ENCODE measurements at places on chromosomes 4 and X.

GRCh38 chr4:88803600-88804096, 106.0 kb upstream of the NAP1L5 start:
- DNase-seq = peak; percentile 56

DNA sequence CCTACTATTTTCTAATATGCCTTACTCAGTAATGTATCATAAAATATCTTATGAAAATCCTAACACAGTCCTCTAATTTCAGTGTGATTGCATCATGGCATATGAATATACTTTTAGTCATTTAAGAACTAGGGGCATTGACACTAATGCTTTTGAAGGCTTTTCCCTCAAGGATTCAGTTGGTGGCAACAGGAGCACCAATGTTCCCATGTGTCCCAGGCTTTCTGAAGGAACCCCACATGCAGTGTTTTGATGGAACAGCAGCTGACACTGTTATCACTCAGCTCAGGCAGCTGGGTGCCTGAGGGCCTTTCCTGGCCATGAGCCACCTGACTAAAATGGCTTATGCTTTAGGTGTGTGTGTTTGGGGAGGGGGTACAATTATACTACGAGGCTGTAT, 348.3 kb downstream of the ARHGAP24 start:
- no peak for DNase-seq

DNA sequence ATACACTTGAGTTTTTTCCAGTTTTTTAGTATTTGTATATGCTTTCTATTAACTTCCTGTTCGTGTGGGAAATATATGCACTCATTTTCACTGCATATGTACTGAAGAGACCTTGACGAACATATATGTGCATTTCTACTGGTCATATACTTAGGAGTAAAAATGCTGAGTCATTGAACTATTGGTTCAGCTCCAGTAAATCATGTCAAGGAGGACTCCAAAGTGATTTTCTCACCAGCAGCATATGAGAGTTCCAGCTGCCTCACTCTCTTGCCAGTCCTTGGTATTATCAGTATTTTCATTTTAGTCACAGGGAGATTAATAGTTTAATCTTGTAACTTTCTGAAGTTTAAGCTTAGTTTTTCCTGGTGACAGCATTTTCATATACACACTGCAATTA, 2750.2 kb downstream of the ARAP2 start:
- no peak for DNase-seq

DNA sequence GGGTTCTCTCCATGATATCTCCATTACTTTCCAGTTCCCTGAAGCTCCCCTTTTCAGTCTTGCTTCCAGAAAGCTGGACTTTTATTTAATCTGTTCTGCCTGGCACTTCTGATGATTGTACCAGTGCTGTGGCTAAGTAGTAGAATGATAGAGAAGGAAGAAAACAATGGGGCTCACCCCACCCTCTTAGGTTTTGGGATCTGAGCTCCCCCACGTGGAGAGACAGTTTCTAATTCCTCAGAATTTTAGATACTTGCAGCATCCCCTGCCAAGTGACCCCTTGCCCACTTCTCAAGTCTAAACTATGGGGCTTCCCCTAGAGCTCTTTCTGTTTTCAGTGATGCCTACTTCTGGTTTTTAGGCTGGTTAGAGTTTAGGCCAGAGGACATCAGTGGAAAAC, 73.9 kb downstream of the GC start:
- DNase-seq = no peak

DNA sequence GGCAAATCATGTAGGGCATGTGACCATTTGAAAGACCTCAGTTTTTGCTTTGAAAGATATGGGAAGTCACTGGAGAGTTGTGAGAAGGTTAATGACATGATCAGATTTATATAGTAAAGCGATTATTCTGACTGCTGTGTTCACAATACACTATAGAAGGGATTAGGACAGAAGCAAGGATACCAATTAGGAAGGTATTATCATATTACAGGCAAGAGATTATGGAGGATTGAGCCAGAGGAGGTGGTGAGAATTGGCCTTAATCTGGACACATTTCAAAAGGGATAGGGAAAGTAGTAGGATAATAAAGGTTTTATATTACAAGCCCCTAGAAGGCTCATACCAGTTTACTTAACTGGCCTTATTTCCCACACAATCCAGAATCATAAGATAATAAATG, 124.9 kb upstream of the POF1B start:
- no peak for DNase-seq

DNA sequence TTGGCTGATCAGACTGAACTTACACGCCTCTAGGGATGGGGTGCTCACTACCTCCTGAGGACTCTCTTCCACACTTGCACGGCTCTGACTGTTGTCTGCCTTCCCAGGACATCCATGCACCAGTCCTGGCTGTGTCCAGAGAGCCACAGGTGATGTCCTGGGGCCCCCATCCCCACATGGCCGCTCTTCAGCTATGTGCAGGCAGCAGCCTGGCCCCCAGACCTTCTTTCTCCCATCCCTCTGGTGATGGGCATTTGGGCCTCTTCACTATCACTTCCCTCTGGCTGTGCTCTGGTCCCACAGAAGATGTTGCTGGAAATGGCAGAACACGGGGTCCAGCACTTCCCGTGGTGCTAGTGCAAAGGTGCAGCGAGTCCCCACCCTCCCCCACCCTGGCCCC, 40.9 kb upstream of the HMX1 start:
- no peak for DNase-seq

DNA sequence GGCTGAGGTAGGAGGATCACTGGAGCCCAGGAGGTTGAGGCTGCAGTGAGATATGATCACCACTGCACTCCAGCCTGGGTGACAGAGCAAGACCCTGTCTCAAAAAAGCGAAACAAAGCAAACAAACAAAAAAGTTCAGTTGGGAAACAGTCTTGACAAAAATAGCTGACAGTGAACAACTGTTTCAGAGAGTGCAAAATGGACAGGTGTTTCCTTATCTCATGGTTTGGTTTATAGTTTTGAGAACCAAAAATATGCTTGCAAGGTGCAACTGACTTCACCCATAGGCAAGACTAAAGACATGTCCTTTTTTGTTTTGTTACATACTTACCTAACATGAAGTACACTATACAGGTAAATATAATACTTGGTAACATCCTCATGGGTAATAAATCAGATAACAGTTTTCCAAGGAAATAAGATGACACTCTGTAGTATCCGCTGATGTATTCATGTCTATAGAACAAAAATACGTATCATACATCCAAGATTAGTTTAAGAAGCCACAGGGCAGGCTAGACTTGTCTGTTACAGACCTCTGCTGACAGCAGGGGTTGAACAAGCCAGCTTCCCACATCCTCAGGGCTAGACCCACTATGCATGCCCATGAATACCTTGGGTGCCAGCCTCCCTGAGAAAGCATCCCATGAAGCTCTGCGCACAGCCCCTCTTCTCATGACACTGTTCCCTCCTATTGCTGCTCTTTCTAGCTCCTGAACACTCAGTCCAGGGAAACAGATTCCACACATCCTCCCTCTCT, 59.3 kb downstream of the ABCG2 start:
- no peak for DNase-seq

- peak; percentile 65 for DNase-seq
Observed at GRCh38 chr4:26141911-26142638, 178.7 kb upstream of the RBPJ start.

GRCh38 chr4:1109333-1109732, 4.0 kb downstream of the RNF212 start:
- no peak for DNase-seq

- no peak for DNase-seq
Observed at GRCh38 chr4:65589331-65589730, 81.0 kb downstream of the EPHA5 start.

DNA sequence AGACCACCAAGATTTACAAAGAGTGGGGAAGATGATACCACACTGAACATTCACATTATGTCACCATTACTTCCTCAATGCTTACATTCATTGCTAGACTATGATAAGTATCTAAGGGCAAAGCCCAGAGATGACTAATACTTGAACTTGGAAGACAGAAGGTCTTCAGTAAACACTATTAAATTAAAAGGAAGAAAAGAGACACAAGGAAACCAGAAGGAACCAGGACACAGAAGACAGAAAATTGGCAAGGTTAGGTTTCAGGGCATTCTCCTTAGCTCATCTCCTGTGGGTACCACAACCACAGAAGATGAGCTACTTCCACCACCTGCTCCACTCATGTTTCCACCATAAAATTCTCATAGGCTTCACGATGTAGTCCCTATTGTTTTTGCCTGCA, 64.9 kb downstream of the NLGN4X start:
- no peak for DNase-seq

DNA sequence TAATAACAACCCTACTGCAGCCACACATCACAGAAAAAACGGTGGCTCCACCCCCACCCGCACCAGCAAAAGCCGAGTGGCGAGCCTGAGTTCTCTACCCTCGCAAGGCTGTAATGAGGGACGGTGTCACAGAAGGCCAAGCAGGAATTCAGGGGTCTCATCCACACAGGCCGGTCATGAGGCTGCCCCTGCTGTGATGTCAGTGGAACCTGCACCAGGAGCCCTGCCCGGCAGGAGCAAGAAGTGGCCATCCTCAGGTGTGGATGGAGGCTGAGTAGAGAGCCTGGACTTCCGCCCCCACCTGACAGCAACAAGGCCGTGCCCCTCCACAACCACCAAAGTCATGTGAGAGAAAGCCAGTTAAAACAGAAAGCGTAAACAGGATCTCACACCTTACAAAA, 20.6 kb downstream of the LYAR start:
- DNase-seq = no peak

- no peak for DNase-seq
Observed at GRCh38 chrX:925652-926061, 286.8 kb downstream of the CRLF2 start.

GRCh38 chrX:84155938-84156337, 32.1 kb downstream of the RPS6KA6 start:
- no peak for DNase-seq

GRCh38 chrX:40021647-40022046, 76.1 kb downstream of the BCOR start:
- DNase-seq = no peak

DNA sequence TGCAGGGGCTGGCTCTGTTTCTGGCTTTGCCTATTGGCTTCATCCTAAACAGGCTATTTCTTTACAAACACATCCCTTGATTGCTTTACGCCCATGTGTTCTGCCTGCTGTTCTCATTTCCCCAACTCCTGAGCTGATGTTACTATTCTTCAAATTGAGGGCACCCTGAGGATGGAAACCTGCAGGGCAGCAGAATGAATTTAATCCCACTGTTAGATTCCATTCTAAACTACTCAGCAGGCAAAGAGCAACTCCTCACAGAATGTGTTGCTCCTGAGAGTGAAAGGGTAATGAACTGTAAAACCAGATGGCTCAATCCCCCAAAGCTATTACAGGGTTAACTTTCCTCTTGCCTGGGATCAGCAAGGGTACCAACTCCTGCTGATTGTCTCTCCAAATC, 75.7 kb downstream of the ANKRD50 start:
- no peak for DNase-seq

GRCh38 chr4:66252291-66252690, 582.0 kb upstream of the EPHA5 start:
- no peak for DNase-seq

DNA sequence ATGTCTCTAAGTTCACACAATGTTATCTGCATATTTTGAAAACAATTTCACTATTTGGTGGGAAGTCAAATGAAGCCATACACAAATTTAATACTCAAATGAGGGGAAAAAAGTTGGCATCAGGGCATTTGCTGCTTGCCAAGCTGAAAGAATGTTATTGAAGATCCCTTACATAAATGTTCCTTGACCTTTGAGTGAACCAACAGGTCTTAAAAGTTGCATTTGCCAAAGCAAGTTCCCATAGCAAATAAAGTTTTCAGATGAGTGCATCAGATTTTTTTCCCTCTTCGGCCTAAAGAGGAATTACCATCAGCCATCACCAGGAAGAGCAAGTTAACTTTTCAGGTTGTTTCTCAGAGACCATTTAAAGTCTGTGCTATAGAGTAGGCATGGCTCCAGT, 115.9 kb downstream of the COX18 start:
- no peak for DNase-seq

DNA sequence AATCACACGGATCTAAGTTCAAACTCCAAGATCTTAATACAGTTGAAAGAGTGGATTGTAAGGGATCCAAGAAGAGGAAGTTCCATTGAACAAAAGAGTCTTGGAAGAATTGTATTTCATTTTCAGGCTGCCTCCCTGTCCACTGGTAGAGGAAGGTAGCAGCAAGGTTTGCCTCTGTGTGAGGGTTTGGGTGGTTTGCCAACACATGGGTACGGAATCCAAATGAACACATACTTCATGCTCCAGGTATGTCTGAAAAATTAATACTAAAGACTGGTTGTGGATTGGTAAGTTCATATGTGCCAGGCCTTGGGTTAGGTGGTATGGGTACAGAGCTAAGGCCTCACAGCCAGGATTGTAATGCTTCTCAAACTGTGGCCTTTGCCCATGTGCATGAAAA, 523.6 kb upstream of the BOD1L1 start:
- DNase-seq = no peak

- DNase-seq = no peak
Observed at GRCh38 chr4:1364217-1364616, 17.2 kb downstream of the UVSSA start.

DNA sequence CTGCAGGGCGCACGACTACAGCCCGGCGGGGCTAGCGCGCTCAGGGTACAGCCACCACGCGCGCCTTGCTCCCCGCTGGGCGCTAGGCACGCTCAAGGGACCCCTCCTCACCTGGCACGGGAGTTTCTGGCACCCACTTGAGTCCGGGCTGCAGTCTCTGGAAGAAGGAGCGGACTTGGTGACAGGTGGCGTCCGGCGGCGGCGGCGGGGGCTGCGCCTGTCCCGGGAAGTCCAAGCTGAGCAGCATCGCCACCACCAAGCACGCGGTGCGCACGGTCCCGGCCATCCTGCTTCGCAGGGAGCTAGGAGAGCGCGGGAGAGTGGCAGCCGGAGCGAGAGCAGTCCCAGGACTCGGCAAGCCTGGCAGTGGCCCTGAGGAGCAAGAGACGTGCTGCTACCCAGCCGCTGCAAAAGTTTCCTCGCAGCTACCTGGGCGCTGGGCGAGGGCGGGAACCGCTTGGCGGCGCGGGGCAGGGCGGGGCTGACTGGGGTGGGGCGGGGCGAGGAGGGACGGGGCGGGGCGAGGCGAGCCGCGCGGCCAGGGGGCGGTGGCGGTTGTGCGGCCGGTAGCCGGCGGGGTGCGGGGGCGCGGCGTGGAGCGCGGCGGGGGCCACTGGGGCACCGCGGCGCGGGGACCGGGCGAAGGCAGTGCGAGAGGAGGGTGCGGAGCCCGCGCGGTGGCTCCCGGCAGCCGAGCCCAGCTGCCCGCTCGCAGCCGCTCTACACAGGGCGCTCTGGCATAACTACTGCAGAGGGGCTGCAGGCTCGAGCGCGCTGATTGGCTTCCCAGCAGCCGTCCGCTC, at the start of gene GPC3:
Gene GPC3 (minus strand): TSS at position 431 of the 803 bp plus-strand sequence.
- no peak for DNase-seq

- DNase-seq = no peak
Observed at GRCh38 chr4:108940149-108940548, 177.3 kb upstream of the ETNPPL start.

- no peak for DNase-seq
Observed at GRCh38 chr4:150976478-150977118, 38.5 kb downstream of the LRBA start.

DNA sequence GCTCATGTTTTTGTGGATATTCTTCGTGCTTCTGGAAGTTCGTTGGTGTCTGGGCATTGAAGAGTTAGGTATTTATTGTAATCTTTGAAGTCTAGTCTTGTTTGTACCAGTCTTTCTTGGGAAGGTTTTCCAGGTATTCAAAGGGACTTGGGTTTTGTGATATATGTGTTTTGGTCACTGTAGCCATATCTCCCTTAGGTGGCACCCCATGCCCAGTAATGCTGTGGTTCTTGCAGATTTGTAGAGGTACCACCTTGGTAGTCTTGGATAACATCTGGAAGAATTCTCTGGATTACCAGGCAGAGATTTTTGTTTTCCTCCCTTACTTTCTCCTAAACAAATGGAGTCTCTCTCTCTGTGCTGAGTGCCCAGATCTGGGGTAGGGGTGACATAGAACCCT, 184.1 kb downstream of the TEX13C start:
- DNase-seq = no peak
